ENCODE measurements at places on chromosomes 4 and X.

DNA sequence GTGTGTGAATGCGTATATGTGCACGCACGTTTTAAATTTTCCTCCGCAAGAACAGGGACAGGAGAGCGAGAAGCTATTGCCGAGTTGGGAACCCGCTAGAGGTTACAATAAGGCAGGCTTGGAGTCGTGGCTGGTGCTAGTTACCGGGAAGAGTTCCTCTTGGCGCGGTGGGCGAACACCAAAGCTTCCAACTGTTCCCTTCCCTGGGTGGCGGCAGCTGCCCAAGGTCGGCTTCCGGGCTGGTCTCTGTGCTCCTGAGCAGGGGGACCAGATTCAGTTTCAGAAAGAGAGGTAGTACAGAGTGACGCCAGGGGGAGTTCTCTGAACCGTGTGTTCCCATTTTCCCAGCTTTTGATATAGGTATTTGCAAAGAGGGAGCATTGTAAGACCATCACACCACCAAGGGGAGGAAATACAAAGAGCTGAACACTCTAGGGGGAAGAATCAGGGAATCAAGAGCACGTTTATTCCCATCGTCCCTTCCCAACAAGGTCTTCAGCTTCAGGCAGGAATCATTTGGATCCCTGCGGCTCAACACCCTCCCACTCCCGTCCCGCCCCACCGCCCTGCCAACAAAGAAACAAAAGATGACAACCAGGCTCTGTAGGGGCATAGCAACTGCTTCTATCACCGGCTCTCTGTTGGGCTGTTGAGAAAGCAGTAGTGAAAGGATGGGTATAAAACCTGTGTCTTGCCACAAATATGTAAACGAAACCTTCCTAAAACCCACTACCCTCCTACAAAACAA is 113.6 kb upstream of the TEX13C start:
- DNase-seq: no peak

DNA sequence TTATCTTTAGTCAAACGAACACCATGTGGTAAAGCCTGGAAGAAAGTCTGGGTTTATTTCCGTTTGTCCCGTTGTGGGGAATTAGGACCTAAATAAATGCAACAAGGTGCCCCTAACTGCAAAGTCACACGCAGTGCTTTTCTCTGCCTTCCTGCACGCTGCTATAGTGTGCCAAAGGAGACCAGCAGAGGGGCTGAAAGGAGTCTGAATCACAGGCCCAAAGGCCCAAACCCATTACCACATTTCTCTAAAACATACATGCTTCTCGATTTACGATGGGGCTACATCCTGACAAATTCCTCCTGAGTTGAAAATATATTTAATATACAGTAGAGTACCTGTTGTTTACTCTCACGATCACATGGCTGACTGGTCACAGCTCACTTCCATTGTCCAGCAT is 4.5 kb downstream of the VEGFC start:
- no peak for DNase-seq

- DNase-seq: no peak
Measured at GRCh38 chrX:96176921-96177320, 507.7 kb upstream of the DIAPH2 start.

DNA sequence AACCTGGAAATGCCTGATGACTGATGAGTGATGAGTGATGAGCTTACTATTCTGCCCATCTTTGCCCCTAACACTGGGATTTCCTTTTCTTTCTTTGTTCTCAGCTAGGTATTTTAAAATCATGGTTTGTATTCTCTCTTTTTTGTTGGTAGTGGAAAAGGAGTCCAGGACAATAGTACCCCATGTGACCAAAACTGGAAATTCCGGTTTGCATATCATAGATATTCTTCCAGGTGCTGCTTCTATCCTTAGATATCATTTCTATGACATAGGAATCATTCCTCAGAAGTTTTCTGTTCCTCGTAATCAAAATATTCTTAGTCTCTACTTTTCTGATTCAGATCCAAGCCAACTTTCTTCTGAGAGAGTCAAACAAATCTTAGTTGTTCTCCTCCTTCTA is 320.5 kb upstream of the TET2 start:
- DNase-seq: no peak

DNA sequence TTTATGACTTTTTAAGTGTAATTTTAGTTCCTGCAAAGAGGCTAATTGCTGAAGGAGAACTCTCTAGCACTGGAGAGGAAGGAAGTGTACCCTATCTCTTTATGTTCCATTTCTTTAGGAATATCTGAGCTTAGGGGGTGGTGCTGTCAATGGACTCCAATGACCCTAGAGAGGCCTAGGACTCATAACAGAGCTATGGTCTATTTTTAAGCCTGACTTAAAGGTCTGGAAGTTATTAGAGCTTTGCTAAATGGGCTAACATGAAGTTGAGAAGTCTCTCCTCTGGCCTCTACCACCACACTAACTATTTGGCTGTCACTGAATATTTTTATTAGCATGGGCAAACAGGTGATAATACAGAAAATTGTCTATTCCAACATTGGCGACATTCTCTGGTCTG is 152.2 kb downstream of the SPATA18 start:
- DNase-seq: no peak

DNA sequence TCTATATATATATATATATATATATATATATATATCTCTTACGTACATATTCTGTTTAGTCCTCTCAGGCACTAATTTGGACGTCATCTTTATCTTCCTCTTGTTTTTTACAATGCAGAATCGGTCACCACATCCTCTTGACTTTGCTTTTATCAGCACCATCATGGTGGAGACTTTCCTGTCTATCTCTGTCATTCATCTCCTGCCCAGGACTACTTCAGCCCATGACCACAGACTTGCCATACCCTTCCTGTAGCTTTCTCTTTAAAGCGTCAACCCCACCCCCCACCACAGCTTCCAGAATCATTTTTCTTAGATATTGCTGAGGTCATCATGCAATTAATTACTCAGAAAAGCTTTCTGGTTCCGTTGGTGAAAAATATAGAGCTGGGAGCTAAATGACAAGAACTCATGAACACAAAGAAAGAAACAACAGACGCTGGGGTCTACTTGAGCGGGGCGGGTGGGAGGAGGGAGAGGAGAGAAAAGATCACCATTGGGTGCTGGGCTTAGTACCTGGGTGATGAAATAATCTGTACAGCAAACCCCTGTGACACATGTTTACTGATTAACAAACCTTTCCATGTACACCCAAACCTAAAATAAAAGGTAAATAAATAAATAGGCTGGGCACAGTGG is 30.5 kb upstream of the PRKX start:
- no peak for DNase-seq

DNA sequence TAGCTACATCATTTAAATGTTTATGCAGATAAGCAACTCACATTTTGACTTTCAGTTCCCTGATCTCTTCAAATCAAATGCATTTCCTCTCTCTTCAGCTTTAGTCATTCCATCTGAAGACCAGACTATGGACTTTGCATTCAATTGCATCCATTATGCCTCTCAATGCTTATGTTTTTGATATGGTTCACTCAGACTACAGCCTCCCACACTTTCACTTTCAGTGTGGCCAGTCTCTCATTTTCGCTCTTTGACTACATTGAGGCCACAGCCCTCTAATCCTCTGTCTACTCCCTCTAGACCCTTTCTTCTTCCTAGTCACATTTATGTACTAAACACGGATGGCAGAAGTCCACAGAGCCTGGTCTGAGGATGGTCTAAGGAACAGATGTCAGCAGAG is 24.5 kb upstream of the VEGFC start:
- no peak for DNase-seq

- DNase-seq: no peak
Measured at GRCh38 chr4:126572264-126572663, 1060.5 kb upstream of the INTU start.

GRCh38 chr4:128527351-128527750 is 239.7 kb upstream of the PGRMC2 start:
- DNase-seq: no peak

- peak; percentile 25 for DNase-seq
Measured at GRCh38 chr4:11130195-11130970, 298.3 kb downstream of the HS3ST1 start.

GRCh38 chrX:108309144-108309543 is 129.1 kb downstream of the COL4A6 start:
- DNase-seq: no peak
